Daoy (cell line): ENCODE measurements at places on chromosomes 3 and 15.

DNA sequence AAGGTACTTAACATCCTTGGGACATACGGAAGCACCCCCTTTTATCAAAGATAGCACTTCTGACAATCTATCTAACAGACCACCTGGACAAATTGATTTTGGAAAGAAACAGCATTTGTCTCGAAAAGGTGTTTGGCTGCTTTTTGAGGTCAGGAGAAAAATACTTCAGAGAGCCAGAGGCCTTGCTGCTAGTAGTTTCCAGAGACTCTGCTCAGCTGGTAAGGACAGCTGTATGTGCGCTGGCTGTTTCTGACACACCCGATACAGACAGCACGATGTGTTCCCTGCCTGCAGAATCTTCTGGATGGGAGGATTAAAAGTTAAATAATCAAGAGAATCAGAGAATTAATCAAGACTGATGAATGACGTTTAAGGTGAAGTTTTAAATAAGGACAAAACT, 15.6 kb upstream of the GYG1 start:
- no peak for DNase-seq

DNA sequence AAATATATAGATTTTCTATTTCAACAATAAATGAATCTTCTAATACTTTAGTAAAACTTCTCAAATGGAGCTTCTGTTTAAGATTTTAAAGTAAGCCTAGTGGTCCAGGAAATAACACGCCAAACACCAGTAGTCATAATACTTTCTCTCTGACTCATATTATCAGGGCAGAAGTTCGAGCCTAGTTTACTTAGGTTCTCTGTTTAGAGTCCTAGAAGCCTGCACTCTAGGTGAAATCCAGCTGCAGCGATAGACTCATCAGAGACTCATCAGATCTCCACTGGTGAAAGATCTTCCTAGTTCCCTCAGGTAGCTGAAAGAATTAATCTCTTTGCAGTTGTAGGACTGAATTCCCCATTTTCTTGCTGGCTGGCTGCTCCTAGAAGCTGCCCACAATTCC, 552.5 kb upstream of the ROBO2 start:
- DNase-seq, result no peak

DNA sequence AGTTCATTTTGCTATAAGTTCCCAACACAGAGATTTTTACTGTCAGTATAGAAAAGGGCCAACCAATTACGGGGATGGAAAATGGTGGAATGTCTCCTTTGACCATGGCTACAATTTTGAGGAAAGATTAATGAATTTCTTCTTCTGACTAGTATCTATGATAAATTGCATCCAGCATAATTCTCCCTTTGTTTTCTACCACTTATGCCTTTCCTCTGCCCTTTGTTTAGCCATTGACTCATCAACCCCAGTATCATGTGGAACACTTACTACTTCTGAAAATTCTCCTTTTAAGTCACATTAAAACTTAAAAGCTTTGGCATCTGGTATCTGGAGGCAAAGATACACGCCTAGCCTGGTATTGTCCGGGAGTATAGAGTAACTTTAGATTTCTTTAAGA, 92.9 kb upstream of the CADPS start:
- peak; percentile 1 for DNase-seq

DNA sequence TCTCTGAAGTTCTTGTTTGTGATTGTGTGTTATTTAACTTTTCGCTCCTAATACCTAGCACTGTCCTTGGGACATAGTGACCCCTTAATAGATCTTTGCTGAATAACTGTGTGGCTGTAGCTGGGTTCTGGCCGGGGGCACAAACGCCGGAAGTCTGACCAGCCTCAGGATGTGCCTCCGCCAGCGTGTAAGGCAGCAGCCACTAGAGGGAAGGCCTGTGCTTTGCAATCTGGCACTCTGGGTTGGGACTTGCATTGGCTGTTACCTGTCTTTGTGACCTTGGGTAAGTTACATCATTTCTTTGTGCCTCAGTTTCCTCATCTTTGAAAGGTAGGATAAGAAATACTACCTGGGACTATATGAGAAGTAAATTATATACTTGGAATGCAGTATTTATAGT, 158.7 kb downstream of the GHSR start:
- DNase-seq, result no peak

- peak; percentile 59 for DNase-seq
Observed at GRCh38 chr15:47885920-47886319, 168.6 kb downstream of the SEMA6D start.

DNA sequence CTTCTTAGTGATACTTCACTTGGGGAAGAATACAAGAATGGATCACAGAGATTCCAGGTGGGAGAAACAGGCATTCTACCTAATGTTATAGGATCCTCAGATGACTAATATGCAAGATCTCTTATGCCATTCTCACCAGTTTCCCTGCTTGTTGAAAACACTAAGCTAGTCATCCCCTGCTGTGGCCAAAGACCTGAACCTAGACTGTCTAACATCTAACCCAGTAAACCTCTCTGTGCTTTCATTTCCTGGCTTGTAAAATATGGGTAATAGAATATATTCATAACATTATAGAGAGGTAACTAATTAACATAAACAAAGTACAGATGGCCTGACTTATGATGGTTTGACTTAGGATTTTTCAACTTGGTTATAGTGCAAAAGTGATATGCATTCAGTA, 776.3 kb downstream of the TUSC7 start:
- no peak for DNase-seq

DNA sequence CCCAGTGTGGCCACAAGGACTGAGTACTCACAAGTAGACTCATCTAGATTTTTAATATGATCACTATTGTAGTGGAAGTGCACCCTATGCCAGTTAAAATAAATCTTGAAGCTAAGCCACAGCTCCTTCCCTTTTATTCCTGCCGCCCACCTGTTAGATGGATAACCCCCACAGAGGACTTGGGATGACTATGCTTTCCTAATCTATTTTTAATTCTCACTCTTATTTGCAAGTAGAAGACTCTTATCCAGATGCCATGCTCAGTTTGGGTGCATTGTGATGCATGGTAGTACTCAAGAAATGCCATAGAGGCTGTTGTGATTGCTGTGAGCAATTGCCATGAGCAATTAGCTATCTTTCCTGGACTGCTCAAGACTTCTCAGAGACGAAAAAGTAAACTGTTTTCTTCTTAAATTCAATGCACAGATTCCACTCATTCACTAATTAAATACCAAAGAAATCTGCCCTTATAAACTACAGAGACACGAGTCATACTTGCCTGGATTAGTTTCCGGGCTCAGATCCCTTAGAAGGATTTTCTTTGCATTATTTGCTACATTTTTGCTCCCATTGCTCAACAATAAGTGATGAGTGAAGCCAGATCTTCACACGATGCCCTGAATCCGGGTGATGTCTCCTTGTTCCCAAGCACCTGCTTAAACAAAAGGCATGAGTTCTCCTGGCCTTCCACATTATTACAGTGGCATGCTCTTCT, 472.1 kb downstream of the SOX2 start:
- DNase-seq, result no peak

DNA sequence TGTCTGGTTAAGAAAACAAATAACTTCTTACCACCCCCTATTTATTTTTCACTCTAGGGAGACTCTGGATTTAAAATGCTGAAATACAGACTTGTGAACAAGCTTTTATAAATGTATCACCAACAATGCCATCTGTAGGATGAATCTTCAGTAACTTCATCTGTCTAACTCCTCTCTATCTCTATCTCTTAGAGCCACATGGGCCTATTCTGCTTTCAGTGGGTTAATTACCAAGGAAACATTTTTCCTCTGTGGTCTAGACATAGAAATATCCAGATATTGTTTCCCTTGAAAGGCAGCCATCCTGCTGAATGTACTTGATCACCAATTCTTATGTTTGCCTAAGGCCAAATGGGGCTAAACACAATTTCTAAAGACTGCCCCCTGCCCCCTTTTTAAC, 167.6 kb upstream of the COL8A1 start:
- DNase-seq, result no peak

- no peak for DNase-seq
Observed at GRCh38 chr15:101528917-101529299, 39.4 kb upstream of the PCSK6 start.

DNA sequence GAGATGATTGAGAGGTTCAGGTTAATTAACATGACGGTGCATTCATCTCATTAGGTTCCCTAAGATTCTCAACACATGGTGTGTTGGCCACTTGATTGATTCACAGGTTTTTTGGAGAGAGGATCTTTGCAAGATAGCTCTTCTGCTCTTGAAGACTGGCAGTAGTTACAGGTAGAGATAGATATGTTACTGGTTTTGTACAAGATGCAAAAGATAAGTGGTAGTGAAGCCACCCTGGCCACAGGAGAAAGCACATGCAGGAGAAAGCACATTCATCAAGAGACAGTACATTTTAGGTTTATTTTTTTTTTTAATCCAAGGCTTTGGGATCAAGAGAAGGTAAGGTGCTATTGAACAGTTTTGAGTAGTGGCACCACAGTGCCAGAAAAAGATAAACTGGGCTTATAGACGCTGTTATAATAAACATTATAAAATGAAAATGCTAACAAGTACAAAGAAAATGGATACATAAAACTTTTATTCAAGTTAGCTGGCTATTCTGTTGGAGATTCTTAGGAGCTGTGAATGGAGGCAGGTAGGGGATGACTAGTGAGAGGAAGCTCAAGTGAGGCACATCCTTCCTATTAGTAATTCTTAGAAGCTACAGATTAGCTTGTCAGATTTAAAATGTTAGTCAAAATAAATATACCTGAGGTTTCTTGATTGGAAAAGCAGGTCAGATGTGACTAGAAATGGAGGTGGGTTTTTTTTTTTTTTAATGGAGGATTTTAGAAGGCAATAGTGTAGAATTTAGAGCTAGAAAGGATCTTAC, 10.8 kb downstream of the SELENOT start:
- DNase-seq, result no peak

DNA sequence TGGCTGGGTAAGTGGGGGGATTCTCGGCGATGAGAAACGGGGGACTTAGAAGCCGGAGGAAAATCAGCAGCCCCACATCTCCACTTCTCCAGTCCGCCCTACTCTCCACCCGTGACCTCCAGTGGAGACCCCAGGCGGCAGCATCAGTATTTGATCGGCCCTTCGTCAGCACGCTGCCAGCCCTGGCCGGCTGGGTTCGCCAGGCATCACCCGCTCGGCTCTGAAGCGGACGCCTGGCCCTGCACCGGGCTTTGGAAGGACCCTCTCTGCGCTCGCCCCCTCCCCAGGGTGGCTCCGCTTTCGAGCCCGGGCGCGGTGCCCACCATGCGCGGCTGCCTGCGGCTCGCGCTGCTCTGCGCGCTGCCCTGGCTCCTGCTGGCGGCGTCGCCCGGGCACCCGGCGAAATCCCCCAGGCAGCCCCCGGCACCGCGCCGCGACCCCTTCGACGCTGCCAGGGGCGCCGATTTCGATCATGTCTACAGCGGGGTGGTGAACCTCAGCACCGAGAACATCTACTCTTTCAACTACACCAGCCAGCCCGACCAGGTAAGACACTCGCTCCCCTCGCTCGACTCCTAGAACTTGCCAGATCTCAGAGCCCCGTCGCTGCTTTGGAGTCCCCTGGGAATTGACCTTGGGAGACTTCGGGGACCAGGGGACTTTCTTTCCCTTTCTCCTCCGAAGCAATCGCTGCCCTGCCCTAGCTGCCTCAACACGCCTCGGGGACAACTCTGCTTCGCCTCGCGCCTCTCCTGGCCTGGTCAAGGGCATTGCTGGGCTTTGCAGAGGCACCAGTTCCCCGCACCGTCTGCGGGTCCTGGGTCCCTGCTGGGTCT, 561 bp downstream of the SIDT1 start:
- peak; percentile 21 for DNase-seq

DNA sequence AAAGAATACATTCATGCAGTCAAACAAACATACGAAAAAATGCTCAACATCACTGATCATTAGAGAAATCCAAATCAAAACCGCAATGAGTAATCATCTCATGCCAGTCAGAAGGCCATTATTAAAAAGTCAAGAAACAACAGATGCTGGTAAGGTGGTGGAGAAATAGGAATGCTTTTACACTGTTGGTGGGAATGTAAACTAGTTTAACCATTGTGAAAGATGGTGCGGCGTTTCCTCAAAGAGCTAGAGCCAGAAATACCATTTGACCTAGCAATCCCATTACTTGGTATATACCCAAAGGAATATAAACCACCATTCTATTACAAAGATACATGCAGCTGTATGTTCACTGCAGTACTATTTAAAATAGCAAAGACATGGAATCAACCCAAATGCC, 330.4 kb downstream of the EDEM1 start:
- no peak for DNase-seq

DNA sequence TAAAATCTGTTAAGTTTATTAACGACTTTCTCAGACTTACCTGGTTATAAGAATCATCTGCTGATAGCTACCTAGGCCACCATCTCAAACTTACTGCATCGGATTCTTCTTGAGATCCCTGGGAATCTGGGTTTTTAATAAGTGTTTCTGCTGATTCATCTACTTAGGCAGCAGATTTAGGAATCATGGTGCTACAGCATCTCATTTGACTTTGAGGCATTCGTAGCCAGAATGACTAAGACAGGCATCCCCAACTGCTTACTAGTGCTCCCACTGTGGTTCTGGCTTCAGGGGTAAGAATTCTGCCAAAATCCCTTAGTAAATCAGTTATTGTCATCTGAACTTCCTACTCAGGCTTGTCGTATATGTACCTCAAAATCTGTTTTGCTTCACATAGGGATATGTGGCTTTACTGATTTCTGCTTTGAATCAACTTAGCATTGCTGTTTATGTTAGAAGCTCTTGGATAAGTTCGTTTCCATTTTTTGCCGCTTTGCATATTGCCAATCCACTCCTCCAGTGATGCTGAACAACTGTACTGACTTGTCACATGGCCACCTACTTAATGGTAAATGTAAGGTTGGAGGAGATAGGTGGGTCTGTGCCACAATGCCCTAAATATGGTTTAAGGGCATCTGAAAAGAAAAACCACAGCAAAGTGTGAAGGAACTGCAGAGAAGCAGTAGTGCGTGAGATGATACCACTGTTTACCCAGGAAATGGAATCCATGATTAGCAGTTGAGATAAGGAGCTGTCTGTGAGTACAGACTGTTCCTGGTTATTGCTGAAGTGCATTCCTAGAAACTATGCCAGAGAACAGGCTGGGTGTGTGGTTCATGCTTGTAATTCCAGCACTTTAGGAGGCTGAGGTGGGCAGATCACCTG, 60.3 kb downstream of the MAP6D1 start:
- peak; percentile 54 for DNase-seq

GRCh38 chr3:55434789-55435188, 52.3 kb downstream of the WNT5A start:
- peak; percentile 38 for DNase-seq
